ENCODE measurements at places on chromosomes 5 and 9.

GRCh38 chr9:94611638-94612068 is 18.0 kb upstream of the FBP2 start:
- DNase-seq = no peak

DNA sequence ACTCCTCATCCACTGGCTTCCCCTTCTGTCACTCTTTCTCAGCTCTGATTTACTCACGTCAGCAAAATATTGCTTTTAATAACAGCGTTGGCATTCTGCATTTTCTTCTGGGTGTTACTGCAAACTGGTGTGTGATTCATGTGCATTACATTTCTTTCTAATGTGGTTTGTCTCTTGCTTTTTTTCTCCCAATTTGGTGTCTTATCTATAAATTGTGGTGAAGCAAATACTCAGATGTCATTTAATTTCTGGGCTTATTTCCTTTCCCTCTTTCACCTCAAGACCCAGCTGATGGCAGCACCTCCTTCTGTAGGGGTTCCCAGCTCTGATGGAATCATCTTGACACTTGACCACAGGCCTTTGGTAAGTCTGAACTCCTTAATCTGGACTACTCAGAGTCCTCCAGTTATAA is 180.7 kb upstream of the ZNF618 start:
- DNase-seq = no peak

DNA sequence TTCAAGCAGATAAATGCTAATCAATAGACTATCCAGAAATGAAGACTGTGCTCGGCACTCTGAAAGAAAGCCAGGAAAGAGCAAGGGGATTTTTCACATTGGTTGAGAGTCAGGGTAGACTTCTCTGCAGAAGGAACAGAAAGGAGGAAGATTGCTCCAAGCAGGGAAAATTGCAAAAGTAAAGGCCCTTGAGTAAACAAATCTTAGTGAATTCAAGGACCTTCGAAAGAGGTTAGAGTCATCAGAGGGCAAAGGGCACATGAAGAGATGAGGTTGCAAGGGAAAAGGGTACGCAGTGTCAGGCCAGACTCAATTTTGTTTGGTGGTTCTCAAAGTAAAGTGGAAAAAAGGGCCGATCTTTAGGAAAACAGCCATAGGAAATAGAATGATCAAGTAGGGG is 157.6 kb upstream of the RAI14 start:
- DNase-seq = no peak

GRCh38 chr9:129749575-129749974 is 3.3 kb downstream of the PTGES start:
- DNase-seq = no peak

DNA sequence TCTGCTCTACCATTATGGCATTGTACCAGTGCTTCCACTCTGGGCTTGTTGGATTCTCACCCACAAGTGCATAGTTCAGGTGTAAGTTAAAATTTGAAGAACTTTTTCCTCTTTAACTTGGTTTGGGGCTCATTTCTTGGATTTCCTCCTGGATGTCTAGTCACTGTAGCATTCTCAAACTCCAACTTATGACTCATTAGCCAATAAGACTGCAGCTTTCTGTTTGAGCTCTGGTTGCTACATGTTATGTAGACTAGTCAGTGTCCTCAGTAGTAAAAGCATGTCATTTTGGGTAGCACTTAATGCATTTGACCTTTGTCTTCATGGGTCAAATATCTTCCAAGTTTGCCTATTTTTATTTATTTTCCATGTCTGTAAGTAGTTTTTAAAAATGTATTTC is 790.8 kb downstream of the BRINP1 start:
- DNase-seq = no peak

- DNase-seq = no peak
Observed at GRCh38 chr9:89621031-89621430, 16.2 kb downstream of the GADD45G start.

- no peak for DNase-seq
Observed at GRCh38 chr9:80644044-80644443, 1045.3 kb downstream of the TLE1 start.

GRCh38 chr9:33852216-33852826 is 35.4 kb downstream of the UBE2R2 start:
- DNase-seq = peak; percentile 7

GRCh38 chr5:158313733-158314464 is 455.0 kb upstream of the CLINT1 start:
- DNase-seq = no peak
